ENCODE measurements at places on chromosomes 11 and 22. TPM values are rescaled to one million over a fixed set of nuclear protein-coding genes. Genes with fewer than 3 reads are reported as not detected.

Gene C1QTNF5
- 24.8 TPM for total RNA-seq

Gene OR52I1
- total RNA-seq: not detected

GRCh38 chr22:49827271-49827852 lies 311 bp downstream of the BRD1 start:
- DNase-seq: no peak

DNA sequence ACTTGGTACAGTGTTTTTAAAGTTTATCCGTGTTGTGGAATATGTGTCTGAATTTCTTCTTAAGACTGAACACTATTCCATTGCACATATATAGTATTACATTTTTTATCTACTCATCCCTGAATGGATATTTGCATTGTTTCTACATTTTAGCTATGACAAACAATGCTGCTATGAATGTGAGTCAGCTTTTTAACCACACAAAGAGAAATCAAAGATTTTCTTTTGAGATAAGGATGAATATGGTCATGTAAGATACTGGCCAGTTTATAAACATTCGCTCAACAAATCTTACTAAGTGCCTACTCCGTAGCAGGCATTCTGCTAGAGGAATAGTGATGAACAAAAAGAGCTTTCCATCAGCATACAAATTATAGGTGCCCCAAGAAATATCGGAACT lies 16.5 kb upstream of the OR9G4 start:
- no peak for DNase-seq

DNA sequence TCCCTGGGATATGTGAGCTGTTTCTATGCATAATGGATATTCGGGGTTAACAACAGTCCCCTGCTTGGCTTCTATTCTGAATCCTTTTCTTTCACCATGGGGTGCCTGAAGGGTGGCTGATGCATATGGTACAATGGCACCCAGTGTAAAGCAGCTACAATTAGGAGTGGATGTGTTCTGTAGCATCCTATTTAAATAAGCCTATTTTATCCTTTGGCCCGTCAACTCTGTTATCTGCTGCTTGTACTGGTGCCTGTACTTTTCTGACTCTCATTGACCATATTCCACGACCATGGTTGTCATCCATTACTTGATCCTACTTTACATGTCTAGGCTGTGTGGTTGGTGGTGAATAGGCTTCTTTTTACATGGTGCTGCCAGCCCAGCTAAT lies 1.3 kb downstream of the TUG1 start:
- no peak for DNase-seq
